ENCODE measurements at places on chromosomes 16 and 17. TPM values are rescaled to one million over a fixed set of nuclear protein-coding genes. Genes with fewer than 3 reads are reported as not detected.

TNFRSF13B gene
- total RNA-seq: not detected

SP2 gene
- total RNA-seq: 0.28 TPM

ZNF319 gene
- 2.3 TPM for total RNA-seq

PLLP gene
- not detected for total RNA-seq

NEUROD2 gene
- not detected for total RNA-seq

SMIM36 gene
- not detected for total RNA-seq

GPR179 gene
- under 0.01 TPM for total RNA-seq

PLXDC1 gene
- 0.28 TPM for total RNA-seq

LGALS9B gene
- not detected for total RNA-seq

MMP28 gene
- total RNA-seq: 2.6 TPM

SYNGR3 gene
- 3.3 TPM for total RNA-seq

CCL17 gene
- total RNA-seq: not detected

CES3 gene
- total RNA-seq: 0.14 TPM

ZG16 gene
- not detected for total RNA-seq

GAN gene
- total RNA-seq: 11.3 TPM

CNTD1 gene
- total RNA-seq: 0.14 TPM

FA2H gene
- total RNA-seq: not detected

MT1F gene
- 0.09 TPM for total RNA-seq

CRYBA1 gene
- not detected for total RNA-seq

SOST gene
- not detected for total RNA-seq

GLP2R gene
- 0.28 TPM for total RNA-seq

NOG gene
- total RNA-seq: 0.09 TPM

ZDHHC1 gene
- total RNA-seq: 5.3 TPM

WSB1 gene
- 130 TPM for total RNA-seq

GPR139 gene
- total RNA-seq: not detected

CACNG1 gene
- total RNA-seq: not detected

KLHL10 gene
- 0.43 TPM for total RNA-seq

NPIPB6 gene
- 0.57 TPM for total RNA-seq

TBC1D3 gene
- total RNA-seq: not detected

PRSS21 gene
- total RNA-seq: not detected

TBC1D3G gene
- not detected for total RNA-seq

AOC3 gene
- total RNA-seq: 1.6 TPM

AOC2 gene
- total RNA-seq: 0.28 TPM

KCNH6 gene
- total RNA-seq: not detected

CDRT15L2 gene
- not detected for total RNA-seq

SECTM1 gene
- total RNA-seq: 15.6 TPM

GAS7 gene
- total RNA-seq: 15.6 TPM

CNGB1 gene
- total RNA-seq: not detected

TELO2 gene
- 9.9 TPM for total RNA-seq

TBKBP1 gene
- total RNA-seq: 13.6 TPM

ENGASE gene
- total RNA-seq: 18.0 TPM

KRT10 gene
- 1.9 TPM for total RNA-seq

All from smooth muscle cell of bladder (primary cell).